C1 segment of cervical spinal cord (tissue), 14 donors: ENCODE measurements at places on chromosomes 16 and 17.

GRCh38 chr17:10797476-10798328, 6.2 kb downstream of the TMEM238L start:
- no peak for DNase-seq

DNA sequence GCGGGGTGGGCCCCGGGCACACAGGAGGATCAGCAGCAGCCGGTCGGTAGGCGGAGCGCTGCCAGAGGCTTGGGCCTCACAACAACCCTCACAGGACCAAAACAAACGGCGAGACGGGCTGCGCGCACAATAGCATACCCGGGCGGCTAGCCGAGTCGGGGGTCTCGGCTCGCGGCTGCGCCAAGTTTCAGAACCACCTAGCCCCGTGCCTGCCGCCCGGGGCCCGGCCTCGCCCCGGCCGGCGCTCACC, 732 bp downstream of the ULK2 start:
- DNase-seq = peak; percentile 62

DNA sequence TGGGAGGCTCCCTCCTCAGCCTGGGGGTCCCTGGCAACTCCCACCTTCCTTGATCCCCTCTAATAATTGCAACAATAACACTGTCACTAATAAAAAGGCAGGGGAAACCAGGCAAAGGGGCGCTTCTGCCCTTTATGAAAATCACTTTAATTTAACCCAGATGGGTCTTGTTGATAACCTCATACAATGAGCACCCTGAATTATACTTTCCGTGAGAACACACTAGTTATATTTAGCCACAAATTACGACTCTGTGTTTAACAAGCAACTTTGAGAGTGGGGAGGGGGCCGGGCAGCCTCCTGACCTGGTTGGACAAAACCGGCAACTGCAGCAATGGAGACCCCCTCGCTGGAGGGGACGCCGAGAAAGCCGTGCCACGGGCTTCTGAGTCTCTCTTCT, 5.7 kb upstream of the BAHCC1 start:
- no peak for DNase-seq

- DNase-seq = no peak
These were observed 115.1 kb upstream of the RPL38 start for GRCh38 chr17:74088285-74088933.

DNA sequence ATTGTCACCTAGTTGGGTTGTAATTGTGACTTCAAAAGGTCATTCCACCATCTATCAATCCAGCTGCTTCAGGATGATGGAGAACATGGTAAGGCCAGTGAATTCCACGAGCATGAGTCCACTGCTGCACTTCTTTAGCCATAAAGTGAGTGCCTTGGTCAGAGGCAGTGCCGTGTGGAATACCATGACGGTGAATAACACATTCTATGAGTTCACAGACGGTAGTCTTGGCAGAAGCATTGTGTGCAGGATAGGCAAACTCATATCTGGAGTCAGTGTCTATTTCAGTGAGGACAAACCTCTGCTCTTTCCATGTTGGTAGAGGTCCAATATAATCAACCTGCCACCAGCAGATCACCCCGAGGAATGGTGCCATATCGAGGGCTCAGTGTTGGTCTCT, 650.9 kb downstream of the KCNJ2 start:
- DNase-seq = no peak

GRCh38 chr16:89904606-89905510, 13.8 kb upstream of the MC1R start:
- DNase-seq = no peak

GRCh38 chr16:86854058-86854621, 275.8 kb downstream of the FOXL1 start:
- DNase-seq = no peak

DNA sequence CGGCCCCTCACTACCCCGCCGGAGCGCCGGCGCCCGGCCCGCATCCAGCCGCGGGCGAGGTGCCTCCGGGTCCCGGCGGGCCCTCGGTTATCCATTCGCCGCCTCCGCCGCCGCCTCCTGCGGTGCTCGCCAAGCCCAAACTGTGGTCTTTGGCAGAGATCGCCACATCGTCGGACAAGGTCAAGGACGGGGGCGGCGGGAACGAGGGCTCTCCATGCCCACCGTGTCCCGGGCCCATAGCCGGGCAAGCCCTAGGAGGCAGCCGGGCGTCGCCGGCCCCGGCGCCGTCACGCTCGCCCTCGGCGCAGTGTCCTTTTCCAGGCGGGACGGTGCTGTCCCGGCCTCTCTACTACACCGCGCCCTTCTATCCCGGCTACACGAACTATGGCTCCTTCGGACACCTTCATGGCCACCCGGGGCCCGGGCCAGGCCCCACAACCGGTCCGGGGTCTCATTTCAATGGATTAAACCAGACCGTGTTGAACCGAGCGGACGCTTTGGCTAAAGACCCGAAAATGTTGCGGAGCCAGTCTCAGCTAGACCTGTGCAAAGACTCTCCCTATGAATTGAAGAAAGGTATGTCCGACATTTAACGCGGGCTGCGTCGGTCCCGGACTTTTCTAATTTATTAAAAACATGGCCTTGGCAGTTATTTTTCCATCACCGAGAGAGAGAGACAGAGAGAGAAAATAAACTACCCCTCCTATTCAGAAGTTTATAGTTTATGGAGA, 2.8 kb downstream of the IRX5 start:
- no peak for DNase-seq

- no peak for DNase-seq
These were observed 27.9 kb downstream of the CLEC16A start for GRCh38 chr16:10972108-10972818.

DNA sequence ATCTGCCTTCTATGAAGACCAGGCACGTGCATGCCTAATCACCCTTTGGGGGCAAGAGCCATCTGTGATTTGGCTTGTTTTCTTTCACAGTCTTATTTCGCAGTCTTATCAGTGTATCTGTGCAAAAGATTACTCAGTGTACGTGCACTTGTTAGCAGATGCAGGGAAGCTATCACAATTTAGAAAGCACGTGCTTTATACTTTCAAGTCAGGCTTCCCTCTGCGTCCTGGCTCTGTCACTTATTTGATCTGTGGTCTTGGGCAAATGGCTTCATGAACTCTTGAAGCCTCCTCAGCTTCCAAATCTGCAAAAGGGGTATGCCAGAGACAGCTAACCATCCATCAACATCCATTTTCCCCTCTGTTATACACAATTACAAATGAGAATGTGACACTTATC, 246.4 kb downstream of the XYLT1 start:
- no peak for DNase-seq

GRCh38 chr17:80989586-80989913, 2.1 kb upstream of the CHMP6 start:
- no peak for DNase-seq

DNA sequence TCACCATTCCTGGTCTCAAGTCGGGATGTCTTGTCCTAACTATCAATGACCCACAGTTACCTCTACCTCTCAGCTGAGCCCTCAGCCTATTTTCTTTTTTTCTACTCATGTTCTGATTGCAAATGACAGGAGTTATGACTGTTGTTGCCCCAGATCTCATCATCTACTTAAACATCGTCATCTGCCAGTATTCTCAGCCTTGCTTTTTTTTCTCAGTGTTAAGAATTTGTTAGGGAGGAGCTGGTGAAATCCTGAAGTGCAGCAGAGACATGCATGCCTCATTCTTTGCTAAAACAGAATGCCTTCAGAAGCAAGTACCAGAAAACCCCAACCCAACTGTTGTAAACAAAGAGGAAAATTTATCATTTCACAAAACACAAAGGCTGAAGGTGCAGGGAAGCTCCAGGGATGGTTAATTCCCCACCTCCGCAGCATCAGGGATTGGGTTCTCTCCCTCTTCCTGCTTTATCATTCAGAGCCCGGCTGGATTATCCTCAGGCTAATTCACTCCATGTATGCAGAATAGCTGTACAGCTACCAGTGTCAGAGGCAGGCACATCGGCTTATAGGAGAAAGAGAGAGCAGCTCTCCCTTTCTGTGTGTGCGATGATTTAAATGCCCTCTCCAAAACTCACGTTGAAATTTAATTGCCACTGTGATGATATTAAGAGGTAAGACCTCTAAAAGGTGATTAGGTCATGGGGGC, 540.8 kb upstream of the HSBP1 start:
- no peak for DNase-seq

DNA sequence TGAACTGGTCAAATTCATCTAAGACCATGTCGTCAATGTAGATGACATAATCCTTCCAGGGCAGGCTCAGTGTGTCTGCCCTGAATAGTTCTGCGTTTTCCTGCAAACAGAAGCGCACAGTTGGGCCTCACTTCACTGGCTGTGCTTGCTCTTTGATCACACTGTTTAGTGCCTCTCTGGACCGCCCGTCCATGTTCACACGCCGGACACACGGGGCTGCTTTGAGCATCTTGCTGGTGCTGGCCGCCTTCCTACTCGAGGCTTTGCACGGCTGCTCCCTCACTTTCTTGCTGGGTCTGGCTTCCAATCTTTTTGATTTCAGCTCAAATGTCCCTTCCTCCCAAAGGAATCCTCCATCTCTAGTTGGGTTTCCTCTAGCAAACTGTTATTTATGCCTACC, 37.4 kb downstream of the DNAH17 start:
- no peak for DNase-seq

GRCh38 chr17:65400701-65401100, 160.7 kb downstream of the AXIN2 start:
- DNase-seq = no peak

GRCh38 chr17:36127199-36127893, 23.7 kb downstream of the CCL4 start:
- DNase-seq = no peak

DNA sequence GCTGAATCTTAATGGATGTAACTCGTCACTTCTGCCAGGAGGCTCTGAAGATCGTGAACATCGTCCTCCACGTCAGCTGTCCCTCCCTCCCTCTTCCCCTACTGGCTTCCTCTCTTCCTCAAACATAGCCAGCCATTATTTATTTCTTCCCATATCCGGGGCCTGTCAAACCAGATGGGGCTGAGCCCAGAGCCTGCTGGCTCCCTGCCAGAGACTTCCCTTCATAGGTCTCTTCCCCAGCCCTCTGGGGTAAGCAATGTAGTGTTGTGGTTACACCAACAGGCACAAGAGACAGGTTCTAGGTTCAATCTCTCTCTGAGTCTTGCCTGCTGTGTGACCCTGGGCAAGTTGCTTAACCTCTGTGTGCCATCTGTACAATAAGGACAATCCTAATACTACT, 40.1 kb upstream of the ZFP90 start:
- DNase-seq = no peak

DNA sequence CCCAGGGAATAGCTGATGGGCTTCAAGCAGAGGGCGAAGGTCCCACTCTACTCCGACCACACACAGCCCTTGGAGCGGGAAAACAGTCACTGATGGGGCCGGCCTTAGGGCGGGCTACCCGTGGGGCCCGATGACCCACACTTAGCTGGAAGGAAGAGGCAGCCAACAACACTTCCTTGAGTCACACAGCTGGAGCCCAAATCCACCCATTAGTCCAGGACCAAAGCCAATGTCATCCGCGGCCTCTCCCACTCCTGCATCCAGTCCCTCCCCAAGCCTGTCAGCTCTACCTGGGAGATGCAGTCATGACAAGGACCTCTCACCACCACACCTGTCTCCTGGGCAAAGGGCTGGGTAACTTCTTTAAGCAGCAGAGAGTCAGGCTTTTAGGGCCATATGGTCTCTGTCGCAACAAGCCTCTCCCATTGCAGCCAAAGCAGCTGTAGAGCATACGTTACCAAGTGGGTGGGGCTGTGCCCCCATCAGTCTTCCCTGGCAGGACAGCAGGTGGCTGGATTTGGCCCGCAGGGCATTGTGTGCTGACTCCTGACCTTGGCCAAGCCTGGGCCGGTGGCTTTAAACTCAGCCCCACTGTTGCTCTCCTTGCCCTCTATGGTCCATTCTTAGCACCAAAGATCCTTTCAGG, 110.7 kb downstream of the SOCS1 start:
- DNase-seq = no peak

DNA sequence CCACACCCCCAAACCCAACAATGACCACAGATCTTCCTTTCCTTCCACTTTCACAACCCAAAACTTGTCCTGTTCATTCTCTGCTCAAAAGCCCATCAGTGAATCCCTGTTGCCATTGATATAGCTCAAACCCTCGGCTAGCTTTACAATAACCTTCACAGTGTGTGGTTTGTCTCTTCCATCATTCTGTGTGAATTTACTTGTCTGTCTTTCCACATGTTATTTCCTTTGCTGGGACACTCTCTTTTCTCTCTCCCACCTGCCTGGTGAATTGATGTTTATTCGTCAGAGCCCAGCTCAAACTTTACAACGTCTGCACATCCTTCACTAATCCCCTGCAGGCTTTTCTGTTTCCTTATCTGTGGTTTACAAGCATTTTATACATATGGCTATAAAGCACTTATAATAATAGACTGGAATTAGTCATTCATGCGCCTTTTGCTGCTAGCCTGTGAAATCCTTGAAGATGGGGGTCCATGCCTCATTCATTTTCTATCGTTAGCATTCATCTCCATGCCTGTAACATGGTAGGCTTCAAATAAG, 114.4 kb downstream of the CDH13 start:
- no peak for DNase-seq

GRCh38 chr17:57819285-57819684, 30.6 kb downstream of the MRPS23 start:
- no peak for DNase-seq

GRCh38 chr16:84193480-84193879, 2.5 kb downstream of the ADAD2 start:
- DNase-seq = no peak

GRCh38 chr17:19464031-19465026, 53.3 kb downstream of the RNF112 start:
- DNase-seq = no peak

GRCh38 chr17:78705071-78705470, 77.0 kb downstream of the CYTH1 start:
- DNase-seq = no peak

- DNase-seq = no peak
These were observed 206.6 kb downstream of the CDH8 start for GRCh38 chr16:61829631-61830030.

DNA sequence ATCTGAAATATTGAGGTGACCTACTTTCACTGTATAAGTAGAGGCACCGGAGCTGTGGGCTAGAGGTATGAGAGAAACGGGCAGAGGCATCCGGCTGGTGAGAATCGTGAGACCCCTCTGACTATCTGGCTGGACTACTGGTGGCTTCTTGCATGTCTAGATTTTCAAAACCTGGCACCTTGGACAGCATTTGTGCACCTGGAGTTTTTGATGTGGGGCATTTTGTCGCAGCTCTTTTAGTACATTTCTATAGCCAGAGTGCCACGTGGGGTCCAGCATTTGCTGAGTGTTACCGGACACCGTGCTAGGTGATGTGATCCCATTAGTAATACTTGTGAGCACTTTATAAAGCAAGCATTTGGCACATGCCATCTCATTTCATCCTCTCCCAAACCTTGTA, 32.6 kb upstream of the SHISA9 start:
- no peak for DNase-seq

- DNase-seq = no peak
These were observed 43.4 kb upstream of the CRHR1 start for GRCh38 chr17:45740553-45741330.
